WTC11 (cell line): ENCODE measurements at places on chromosomes 4 and X. TPM values are rescaled to one million over a fixed set of nuclear protein-coding genes. Genes with fewer than 3 reads are reported as not detected.

- no peak overlapping the region for H3K4me3 ChIP-seq
- DNase-seq = no peak
- H3K27me3 ChIP-seq = no peaks in the 10 kb centered on the region
- no peaks in the 10 kb centered on the region for H3K36me3 ChIP-seq
These were observed 179.6 kb upstream of the NOCT start for GRCh38 chr4:138835832-138836533.

DNA sequence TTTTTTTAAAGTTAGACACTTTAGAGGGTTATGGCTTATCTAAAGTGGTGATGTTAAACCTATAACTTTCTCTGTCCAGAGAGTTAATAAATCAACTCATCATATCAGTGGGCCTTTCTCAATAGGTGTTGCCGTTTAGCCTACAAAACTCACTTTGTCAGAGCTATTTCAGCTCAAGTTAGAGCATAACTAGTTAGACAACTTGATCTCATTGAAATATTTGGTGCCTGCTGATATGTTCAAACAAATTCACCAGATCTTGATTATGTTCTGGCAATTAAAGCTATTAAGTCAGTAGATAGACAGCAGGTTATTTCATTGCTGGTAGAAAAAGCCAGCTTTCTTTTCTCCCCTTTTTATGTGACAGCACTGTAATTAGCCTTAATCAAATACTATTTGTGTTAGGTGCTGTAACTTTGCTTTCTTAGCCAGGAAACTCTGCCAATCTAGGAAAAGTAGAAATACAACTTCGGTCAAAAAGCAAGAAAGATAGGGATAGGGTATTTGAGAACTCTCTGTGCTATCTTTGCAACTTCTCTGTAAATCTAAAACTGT, 191.8 kb downstream of the MAML3 start:
- DNase-seq = no peak
- no peaks in the 10 kb centered on the region for H3K36me3 ChIP-seq
- peaks cover 6% of the 10 kb centered on the region; the same call in 1 of the 2 replicates for H3K27me3 ChIP-seq

DNA sequence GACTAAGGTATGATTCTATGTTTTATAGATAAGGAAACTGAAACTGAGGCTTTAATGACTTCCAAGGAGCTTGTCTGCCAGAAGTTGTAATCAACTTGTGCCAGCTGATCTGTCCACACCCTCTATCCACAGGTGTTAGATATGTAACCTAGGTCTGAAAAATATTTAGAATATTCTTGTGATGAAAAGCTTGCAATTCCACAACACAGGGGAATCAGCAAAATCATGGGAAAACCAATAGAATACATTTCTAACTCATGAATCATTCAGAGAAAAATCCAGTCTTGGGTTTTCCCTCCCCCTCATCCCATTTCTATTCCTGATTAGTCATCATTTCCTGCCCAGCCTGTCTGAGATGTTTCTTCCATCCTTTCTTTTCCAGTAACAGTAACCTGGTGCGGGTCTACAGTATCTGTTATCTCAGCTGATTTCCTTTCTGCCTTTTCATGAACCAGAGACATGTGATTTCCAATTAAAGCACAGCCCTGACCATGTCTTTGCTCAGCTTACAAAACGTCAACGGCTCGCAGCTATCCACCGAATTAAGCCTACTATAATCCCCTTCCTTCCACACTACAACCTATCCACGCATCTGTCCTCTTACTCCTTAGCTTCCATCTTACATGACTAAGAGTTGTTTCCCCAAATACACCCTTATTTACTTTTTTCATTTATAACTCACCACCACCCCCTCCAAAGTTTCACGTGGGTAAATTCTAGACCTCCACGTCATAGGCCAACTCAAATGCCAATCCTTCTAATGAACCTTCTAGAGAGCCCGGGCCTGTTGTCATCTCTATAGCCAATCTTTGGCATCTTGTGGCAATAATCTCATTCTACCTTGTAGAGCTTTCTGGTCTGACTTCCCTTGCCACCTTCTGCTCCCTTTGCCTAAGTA, 961 bp upstream of the NOCT start:
- peak overlapping the region; percentile 66 for H3K4me3 ChIP-seq
- peaks cover 4% of the 10 kb centered on the region for H3K36me3 ChIP-seq
- peaks cover 46% of the 10 kb centered on the region for H3K4me1 ChIP-seq
- H3K27ac ChIP-seq = peak overlapping the region; percentile 95

- H3K36me3 ChIP-seq = no peaks in the 10 kb centered on the region
- H3K27me3 ChIP-seq = peaks cover 4% of the 10 kb centered on the region; the same call in 1 of the 2 replicates
- no peak overlapping the region for H3K27ac ChIP-seq
- peaks cover 3% of the 10 kb centered on the region; the same call in 1 of the 2 replicates for H3K4me1 ChIP-seq
These were observed 40.8 kb downstream of the PSAPL1 start for GRCh38 chr4:7393601-7394575.

N4BP2 gene
- 28.5 to 31.7 TPM (median 28.9 TPM) in 3 replicates for total RNA-seq
